Liver (tissue), 10 donors: ENCODE measurements at places on chromosomes 6 and 20. TPM values are rescaled to one million over a fixed set of nuclear protein-coding genes. Genes with fewer than 3 reads are reported as not detected.

GRCh38 chr6:125471667-125472066 is 169.9 kb upstream of the HDDC2 start:
- no peaks in the 10 kb centered on the region for H3K36me3 ChIP-seq
- DNase-seq: no peak
- H3K4me3 ChIP-seq: no peak overlapping the region
- no peak overlapping the region for H3K27ac ChIP-seq
- no peaks in the 10 kb centered on the region for H3K27me3 ChIP-seq

The SIRPB2 gene
- 4.4 TPM for total RNA-seq

DNA sequence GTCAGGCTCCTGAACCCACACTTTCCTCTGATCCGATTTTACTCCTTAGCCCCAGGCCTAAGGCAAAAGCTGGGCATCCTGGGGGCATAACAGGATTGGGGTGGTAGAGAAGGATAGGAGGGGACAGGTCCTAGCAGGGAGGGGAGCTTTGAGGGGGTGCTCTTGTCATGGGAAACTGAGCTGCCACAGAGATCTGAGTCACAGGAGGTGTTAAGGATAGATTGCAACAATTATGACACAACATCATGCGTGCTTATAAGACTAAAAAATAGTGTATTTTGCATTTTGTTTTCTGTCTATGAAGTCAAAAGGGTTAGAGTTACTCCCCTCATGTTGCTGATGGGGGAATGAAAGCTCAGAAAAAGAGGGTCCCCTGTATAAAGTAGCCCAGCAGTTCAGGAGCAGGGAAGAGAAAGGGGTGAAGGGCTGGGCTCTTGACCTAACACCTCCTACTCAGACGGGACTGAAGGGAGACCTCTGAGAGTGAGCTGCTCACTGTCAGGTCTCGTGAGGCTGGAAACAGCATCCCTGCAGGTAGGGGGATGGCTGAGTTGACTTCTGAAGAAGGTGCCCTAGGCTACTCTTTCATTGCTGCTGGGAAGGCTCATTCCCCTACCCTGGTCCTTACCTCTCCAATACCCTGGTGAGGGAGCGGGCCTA is 2.0 kb downstream of the GLP1R start:
- no peaks in the 10 kb centered on the region for H3K27me3 ChIP-seq
- H3K4me3 ChIP-seq: no peak overlapping the region
- H3K27ac ChIP-seq: no peak overlapping the region
- DNase-seq: no peak
- H3K4me1 ChIP-seq: no peaks in the 10 kb centered on the region

The PRIM2 gene
- 13.0 TPM for total RNA-seq

The CST4 gene
- total RNA-seq: not detected

The CGA gene
- total RNA-seq: not detected

DNA sequence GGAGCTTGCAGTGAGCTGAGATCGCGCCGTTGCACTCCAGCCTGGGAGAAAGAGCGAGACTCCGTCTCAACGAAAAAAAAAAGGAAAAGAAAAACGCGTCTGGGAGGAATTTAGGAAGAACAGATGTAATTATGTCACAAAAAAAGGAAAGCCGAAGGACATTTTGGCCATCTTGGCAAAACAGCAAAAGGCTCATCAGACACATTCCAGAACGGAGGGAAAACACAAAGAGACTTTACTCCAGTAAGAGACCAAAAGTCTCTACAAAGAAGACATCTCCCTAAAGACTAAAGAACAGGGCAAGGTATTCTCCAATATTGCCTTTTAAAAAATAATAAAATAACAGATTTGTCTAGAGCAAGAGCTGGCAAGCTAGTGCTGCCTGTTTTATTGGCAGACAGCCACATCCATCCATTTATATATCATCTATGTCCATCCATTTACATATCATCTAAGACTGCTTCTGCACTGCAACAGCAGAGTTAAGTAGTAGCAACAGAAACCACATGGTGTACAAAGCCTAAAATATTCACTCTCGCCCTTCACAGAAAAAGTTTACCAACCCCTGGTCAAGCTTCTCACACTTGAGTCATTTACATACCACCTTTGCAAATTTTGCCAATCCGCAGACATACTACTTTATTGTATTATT is 133.9 kb downstream of the ZMYND8 start:
- H3K27me3 ChIP-seq: no peaks in the 10 kb centered on the region
- H3K4me3 ChIP-seq: no peak overlapping the region
- no peak overlapping the region for H3K27ac ChIP-seq
- peaks cover 17% of the 10 kb centered on the region for H3K36me3 ChIP-seq

- H3K36me3 ChIP-seq: no peaks in the 10 kb centered on the region
- H3K27ac ChIP-seq: no peak overlapping the region
- no peaks in the 10 kb centered on the region for H3K4me1 ChIP-seq
- no peak for DNase-seq
- no peak overlapping the region for H3K4me3 ChIP-seq
- no peaks in the 10 kb centered on the region for H3K27me3 ChIP-seq
Observed at GRCh38 chr6:49406250-49406970, 56.6 kb downstream of the MMUT start.

The RBPJL gene
- not detected for total RNA-seq

The VSX1 gene
- total RNA-seq: 0.08 TPM

DNA sequence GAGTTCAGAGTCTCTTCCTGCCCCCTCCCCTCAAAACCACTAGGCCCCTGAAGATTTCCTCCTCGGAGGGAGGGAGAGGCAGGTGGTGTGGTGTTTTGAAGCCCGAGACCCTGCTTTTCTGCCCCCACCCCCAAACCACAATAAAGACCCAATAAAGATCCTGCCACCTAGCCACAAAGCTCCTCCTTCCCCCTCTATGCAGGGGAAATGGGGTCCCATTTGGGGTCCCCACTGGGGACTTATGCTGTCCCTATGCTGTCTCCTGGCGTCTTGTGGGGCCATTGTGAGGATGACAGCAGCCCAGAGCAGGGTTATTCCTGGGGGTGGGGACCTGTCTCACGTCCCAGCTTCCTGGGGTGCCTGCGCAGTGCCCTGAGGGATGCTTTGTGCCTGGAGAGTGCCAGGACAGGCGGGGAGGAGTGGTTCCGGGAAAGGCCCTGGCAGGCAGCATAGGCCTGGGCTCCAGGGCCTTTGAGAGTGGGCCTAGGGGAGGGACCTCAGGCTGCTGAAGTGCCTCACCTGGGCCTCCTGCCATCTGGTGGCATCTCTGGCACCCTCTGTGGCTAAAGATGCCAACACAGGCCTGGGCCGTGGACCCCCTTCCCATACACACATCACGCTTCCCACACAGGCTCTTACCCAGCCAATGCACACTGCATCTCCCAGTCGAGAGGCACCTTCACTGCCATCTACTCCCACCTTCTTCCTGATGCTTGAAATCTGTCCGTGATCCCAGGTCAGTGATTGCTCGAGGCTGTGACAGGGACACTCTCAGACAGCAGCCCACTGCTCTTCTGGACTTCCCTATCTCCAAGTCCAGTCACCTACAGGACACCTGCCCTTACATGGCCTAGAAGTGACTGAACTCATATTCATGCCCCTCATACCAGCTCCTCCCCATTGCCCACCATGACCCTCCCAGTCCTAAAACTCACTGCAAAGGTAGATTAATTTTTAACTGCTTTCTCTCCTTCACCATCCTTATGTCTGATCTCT is 7.9 kb upstream of the ARMC12 start:
- H3K4me3 ChIP-seq: no peak overlapping the region
- H3K27ac ChIP-seq: peak overlapping the region; percentile 95
- peaks cover 27% of the 10 kb centered on the region for H3K4me1 ChIP-seq
- H3K36me3 ChIP-seq: no peaks in the 10 kb centered on the region

- H3K27ac ChIP-seq: no peak overlapping the region
- H3K36me3 ChIP-seq: no peaks in the 10 kb centered on the region
- no peak overlapping the region for H3K4me3 ChIP-seq
- H3K4me1 ChIP-seq: peaks cover 3% of the 10 kb centered on the region
- H3K27me3 ChIP-seq: no peaks in the 10 kb centered on the region
- DNase-seq: no peak
Observed at GRCh38 chr6:21102624-21103023, 490.9 kb upstream of the SOX4 start.

The IL17F gene
- not detected for total RNA-seq

DNA sequence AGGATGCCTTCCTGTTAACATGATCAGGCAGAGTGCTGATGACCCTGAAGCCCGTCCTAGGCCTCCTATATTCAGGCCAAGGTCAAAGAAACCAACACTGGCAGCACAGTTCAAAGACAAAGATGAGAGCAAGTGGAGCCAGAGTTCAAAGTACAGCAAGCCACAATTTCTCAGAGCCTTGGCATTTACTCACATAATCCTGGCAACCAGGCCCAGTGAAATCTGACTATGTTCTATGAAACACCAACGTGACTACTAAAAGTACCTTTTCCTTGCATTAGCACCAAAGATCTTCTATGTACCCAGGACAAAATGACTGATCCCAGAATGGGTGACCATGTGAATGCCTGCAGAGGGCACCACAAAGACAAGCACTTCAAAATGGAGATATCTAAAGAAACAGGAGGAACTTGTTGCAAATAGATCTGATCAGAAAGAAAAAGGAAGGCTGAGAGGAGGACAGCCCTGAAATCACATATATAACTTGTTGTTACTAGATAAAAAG is 3.9 kb downstream of the NFS1 start:
- peaks cover 30% of the 10 kb centered on the region for H3K4me1 ChIP-seq
- H3K27ac ChIP-seq: no peak overlapping the region
- H3K27me3 ChIP-seq: no peaks in the 10 kb centered on the region
- no peak for DNase-seq
- peaks cover 6% of the 10 kb centered on the region for H3K36me3 ChIP-seq

GRCh38 chr20:63101781-63102720 is 95.3 kb upstream of the BHLHE23 start:
- no peaks in the 10 kb centered on the region for H3K27me3 ChIP-seq
- DNase-seq: no peak
- peaks cover 10% of the 10 kb centered on the region for H3K4me1 ChIP-seq
- no peaks in the 10 kb centered on the region for H3K36me3 ChIP-seq
- no peak overlapping the region for H3K27ac ChIP-seq
- peak overlapping the region; percentile 79 for H3K4me3 ChIP-seq
